ENCODE measurements at places on chromosomes 12 and 14. TPM values are rescaled to one million over a fixed set of nuclear protein-coding genes. Genes with fewer than 3 reads are reported as not detected.

GYS2 gene
- total RNA-seq = not detected

ITFG2 gene
- 23.9 TPM for total RNA-seq

ABCD2 gene
- under 0.01 TPM for total RNA-seq

ADCY6 gene
- total RNA-seq = 19.8 TPM

ANKRD33 gene
- total RNA-seq = 1.5 TPM

IGFBP6 gene
- 399 TPM for total RNA-seq

DPPA3 gene
- total RNA-seq = not detected

CLEC4C gene
- total RNA-seq = not detected

ZCRB1 gene
- total RNA-seq = 27.6 TPM

APPL2 gene
- total RNA-seq = 34.5 TPM

TAMALIN gene
- total RNA-seq = 4.8 TPM

AP5M1 gene
- total RNA-seq = 16.9 TPM

RARG gene
- 26.8 TPM for total RNA-seq

KRT71 gene
- not detected for total RNA-seq

PIWIL1 gene
- total RNA-seq = not detected

BIN2 gene
- not detected for total RNA-seq

NOXRED1 gene
- total RNA-seq = 0.37 TPM

VRTN gene
- total RNA-seq = not detected

TSHR gene
- not detected for total RNA-seq

IFI27 gene
- 29.0 TPM for total RNA-seq

SMCO3 gene
- total RNA-seq = not detected

TCP11L2 gene
- total RNA-seq = 22.0 TPM

TAS2R13 gene
- total RNA-seq = 2.2 TPM

JAG2 gene
- total RNA-seq = 0.37 TPM

NTS gene
- not detected for total RNA-seq

RASSF9 gene
- 0.20 TPM for total RNA-seq

CD163L1 gene
- under 0.01 TPM for total RNA-seq

PLEKHD1 gene
- not detected for total RNA-seq

KCNK10 gene
- not detected for total RNA-seq

TTLL5 gene
- total RNA-seq = 24.3 TPM

KRT81 gene
- not detected for total RNA-seq

CMA1 gene
- not detected for total RNA-seq

C12orf54 gene
- total RNA-seq = not detected

NRL gene
- 0.78 TPM for total RNA-seq

OS9 gene
- 99.9 TPM for total RNA-seq

SYT1 gene
- 1.4 TPM for total RNA-seq

P2RX4 gene
- 10.6 TPM for total RNA-seq

LRRC10 gene
- not detected for total RNA-seq

MYF6 gene
- total RNA-seq = not detected

CNPY2 gene
- total RNA-seq = 58.8 TPM

Measured in subcutaneous preadipocyte (primary cell).